Substantia nigra (tissue), 51 donors: ENCODE measurements at places on chromosomes 16 and 17.

DNA sequence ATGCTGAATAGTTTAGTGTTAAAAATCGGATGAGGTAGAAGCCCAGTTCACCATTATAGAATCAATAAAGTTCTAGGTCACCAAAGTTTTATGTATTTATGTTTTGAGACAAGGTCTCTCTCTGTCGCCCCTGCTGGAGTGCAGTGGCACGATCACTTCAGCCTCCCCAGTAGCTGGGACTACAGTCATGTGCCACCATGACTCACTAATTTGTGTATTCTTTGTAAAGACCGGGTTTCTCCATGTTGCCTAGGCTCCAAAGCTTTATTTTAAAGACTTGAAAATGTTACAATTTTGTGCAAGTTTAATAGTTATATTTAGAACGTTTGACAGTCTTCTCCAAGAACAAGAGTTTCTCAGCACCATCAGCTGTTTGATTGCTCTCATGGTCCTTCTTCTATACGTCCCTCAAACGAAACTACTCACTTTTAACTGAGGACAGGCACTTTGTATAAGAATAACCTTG is 32.1 kb downstream of the NDE1 start:
- no peak for DNase-seq

DNA sequence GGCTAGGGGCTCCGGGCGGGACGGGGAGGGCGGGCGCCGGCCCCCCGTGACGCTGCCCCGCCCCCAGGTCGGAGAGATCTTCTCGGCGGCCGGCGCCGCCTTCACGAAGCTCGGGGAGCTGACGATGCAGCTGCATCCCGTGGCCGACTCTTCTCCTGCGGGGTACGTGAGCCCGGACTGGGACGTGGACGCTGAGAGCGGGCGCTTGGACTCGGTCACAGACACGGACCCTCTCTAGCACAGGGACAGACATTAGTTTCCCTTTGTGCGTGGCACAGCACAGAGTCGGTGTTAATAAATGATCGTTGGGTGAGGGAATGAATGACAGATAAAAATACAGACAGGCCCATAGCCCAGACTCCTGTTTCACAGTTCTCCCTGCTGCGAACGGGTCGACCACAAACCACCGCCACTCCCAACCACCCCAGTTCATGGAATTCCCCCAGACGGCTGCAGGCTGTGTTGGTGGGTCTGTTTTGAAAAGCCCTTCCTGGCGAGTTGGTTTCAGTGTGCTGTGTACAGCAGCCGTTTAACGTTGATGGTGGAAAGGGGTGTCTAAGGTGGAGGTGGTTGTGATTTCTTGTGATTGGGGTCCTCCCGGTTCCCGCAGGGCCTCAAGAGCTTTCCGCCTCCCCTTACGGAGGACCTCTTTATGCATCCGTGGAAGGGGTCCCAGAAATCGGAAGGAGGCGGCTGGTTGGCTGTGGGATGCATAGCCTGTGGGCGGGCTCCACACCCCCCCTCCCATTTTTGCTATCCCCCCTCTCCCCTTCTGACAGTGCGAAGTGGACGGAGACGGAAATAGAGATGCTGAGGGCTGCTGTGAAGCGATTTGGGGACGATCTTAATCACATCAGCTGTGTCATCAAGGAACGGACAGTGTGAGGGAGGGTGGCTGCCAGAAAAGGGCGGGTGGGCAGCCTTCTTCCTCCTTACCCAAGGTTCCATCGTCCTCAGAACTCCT is 2.9 kb downstream of the RNASEK start:
- peak; percentile 76 for DNase-seq

GRCh38 chr16:65621640-65622039 is 499.8 kb upstream of the CDH11 start:
- DNase-seq = no peak

DNA sequence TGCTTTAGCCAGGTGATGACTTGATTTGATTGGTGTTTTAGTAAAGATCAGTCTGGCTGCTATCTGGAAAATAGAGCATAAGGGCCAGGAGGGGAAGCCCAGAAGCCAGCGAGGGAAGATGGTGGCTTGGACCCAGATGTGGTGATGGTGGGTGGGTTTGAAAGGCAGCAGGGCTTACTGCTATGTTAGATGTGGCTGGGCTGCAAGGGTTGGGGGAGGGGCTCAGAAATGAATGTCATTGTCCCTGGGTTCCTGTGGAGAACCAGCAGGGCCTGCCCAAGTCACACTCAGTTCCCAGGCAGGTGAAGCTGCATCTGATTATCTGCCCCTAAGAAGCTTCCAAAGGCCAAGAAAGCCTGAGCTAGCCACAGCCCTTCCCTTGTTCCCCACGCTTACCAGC is 71.7 kb upstream of the BRD7 start:
- DNase-seq = no peak

DNA sequence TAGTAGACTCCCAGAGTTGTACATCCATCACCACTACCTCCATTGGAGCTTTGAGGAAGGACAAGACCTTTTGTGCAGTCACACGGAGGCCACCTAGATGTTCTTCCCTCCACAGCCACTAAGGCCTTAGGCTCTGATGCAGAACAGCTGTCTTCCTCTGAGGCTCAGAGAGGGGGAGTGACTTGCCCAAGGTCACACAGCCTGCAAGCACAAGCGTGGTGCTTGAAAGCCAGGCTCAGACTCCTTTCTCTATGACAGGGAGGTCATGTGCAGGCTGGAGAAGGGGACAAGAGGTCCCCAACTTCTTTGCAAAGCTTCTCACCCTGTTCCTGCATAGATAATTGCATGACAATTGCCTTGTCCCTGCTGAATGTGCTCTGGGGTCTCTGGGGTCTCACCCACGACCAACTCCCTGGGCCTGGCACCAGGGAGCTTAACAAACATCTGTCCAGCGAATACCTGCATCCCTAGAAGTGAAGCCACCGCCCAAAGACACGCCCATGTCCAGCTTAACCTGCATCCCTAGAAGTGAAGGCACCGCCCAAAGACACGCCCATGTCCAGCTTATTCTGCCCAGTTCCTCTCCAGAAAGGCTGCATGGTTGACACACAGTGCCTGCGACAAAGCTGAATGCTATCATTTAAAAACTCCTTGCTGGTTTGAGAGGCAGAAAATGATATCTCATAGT is 12.7 kb downstream of the SCGB1C2 start:
- no peak for DNase-seq
